ENCODE measurements at places on chromosomes 7 and 10.
A peak's percentile ranks its signal among the peaks of the same experiment; 100 is the strongest.

GRCh38 chr7:97421307-97421930, 303.9 kb downstream of the SDHAF3 start:
- no peak for DNase-seq

DNA sequence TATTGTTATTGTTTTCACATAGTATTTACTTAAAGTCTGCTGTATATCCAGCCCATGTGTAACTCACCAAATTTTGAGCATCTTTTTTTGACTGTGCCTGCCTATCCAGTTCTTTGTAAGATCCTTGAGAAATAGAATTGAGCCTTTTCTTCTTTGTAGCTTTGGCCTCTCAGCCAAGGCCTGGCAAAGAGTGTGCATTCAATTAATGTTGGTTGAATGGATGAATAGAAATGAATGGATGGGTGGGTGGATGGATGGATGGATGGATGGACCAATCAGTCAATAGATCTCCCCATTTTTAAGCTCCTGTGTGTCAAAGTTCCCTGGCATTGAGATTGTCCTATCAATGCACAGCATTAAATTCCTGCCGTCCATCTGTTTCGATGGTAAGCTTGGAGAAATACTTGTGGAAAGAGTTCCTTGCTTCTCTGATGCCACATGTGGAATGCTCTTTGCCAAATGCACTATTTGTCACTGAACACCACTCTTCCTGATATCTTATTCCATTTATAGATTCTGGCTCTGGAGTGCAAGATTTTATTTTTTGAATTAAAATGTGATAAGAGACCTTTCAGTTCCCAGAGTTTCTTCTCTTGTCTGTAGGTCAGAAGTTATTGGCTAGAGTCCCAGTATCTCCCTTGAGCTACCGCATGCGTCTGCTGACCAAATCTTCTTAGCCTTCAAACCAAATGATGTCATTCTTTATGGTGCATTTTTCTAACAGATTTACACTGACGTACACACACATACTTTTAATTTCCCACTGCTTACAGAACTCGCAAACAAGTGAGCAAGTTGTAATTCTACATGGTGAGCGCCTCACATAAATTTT, 20.7 kb upstream of the ADRB1 start:
- DNase-seq, result no peak

DNA sequence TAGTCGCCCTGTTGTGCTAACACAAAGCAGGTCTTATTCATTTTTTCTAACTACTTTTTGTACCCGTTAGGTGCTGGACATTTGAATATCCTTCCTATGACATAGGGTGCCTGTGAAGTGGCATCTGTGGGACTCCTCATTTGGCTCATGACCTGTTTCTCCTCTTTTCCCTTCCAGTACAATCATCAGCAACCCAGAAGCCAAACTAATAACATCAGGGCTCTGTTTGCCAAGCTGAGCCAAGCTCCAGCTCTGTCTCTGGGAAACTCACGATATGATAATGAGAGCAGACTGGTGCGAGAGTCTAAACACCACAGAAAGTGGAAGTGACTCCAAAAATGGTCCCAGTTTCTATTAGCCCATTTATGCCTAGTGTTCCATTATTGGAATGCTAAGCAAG, 92.0 kb downstream of the SVIL start:
- DNase-seq, result no peak

- no peak for DNase-seq
Observed at GRCh38 chr10:62511656-62512055, 137.5 kb downstream of the ZNF365 start.

- DNase-seq, result peak; percentile 65
Observed at GRCh38 chr7:45160417-45160881, 2.9 kb downstream of the RAMP3 start.

- DNase-seq, result no peak
Observed at GRCh38 chr10:24791084-24791726, 67.5 kb upstream of the ARHGAP21 start.

- DNase-seq, result no peak
Observed at GRCh38 chr7:2837496-2837895, 6.6 kb downstream of the GNA12 start.

DNA sequence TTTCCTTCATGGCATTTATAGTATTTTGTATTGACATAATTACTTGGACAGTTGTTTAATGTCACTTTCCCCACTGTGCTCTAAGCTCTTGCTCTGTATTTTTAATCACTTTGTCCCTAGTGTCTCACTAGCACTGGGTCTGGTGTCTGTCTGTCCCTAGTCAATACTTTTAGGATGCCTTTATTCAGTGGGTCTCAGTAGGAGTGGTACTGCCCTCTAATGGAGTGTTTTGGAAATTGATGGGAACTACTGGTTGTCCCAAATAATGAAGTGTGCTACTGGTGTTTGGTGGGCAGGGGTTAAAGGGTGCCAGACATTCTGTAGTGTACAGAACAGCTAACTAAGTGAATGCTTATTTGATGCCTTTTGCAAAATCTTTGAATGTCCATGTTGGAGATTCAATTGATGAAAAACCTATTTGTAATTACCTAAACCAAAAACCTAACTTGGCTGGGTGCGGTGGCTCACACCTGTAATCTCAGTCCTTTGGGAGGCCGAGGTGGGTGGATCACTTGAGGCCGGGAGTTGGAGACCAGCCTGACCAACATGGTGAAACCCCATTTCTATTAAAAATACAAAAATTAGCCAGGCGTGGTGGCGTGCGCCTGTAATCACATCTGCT, 33.3 kb downstream of the CDK14 start:
- peak; percentile 60 for DNase-seq

DNA sequence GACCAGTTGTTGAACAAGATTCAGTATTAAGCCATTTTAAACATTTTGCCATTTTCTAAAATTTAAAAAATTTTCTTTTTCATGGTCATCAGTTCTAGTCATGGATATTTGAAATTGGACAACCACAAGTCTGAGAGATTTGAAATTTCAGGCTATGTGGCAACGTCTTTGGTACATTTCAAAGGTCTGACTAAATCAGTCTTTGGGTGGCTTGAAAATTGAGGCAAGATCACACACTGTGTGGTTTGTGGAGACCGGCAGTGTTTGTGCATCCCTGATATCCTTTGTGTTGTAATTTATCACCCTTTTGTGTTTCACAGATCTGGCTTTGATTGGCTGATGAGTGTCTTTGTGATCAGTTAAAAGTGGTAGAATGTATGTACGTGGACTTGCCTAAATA, 35.7 kb downstream of the CCAR1 start:
- DNase-seq, result peak; percentile 6

DNA sequence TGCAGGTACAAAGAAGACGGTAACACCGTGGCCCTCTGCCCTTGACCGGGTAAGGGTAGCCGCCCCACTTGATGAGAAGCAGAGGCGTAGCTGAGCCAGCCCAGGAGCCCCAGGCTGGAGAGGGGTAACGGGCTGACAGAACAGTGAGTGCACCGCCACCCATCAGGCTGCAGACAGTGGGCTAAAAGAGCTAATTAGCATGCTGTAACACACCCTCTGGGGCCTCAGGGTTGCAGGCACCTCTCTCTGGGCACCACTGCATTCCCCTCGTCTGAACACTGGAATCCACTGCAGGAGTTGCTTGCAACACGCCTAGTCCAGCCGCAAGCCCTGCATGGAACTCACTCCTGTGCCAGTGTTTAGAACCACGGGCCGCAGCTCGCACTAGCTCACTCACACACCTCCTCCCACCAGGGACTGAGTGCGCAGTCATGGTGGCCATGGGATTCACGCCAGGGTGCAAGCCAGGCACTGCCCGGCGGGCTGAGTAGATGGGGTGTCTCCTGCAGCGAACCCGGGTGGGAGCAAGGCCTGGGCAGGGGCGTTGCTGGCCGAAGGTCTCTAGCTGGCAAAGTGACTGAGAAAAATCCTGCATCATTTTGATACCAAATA, 36.1 kb downstream of the AGMO start:
- DNase-seq, result no peak

DNA sequence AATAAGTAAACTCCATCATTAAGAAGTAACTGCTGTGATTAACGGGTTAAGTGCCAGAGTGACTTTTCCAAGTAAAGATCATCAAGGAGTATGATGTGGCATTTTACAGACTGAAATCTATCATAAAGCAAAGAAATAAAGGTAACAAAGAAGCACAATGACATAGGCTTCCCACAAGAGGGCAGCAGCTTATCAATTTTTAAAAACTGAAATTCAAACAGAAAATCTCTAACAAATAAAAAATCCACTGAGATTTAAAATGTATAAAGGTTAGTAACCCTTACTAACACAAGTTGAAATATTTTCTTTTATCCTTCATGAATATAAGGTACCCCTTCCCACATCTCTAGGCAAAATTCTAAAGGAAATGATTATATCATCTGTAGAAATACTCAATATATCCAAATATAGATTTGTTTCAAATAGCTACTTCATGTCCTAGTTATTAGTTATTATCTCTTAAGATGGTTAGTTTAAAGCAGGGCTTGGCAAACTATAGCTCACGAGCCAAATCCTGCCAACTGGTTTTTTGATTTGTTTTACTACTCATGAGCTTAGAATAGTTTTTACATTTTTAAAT, 29.2 kb downstream of the FAM3C start:
- peak; percentile 32 for DNase-seq

- no peak for DNase-seq
Observed at GRCh38 chr10:17238445-17239291, 10.6 kb downstream of the VIM start.

DNA sequence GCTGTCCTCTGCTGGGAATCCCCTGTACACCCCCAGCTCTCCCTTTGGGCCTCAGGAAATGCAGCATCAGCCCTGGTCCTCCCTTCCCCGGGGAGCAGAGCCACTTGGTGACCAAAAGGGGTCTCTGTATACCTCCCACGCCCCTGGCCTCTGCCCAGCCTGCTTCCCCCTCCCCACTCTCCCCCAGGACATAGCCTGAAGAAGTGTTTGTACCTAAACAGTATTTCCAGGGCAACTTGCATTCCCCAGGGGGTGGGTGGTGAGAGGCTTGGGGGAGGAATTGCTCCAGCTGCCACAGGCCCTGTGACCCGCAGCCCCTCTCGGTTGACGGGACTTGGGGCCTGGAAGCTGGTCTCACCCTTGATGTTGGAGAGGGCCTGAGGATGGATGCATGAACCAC, 39.3 kb downstream of the TMEM270 start:
- DNase-seq, result no peak

Data from MV-4-11 (cell line).